ENCODE measurements at places on chromosomes 16 and 17. TPM values are rescaled to one million over a fixed set of nuclear protein-coding genes. Genes with fewer than 3 reads are reported as not detected.

- no peaks in the 10 kb centered on the region for H3K27me3 ChIP-seq
- no peaks in the 10 kb centered on the region for H3K36me3 ChIP-seq
- no peak for DNase-seq
- no peak overlapping the region for H3K4me3 ChIP-seq
- no peak overlapping the region for H3K27ac ChIP-seq
Observed at GRCh38 chr16:64133366-64133765, 988.5 kb downstream of the CDH11 start.

- H3K27ac ChIP-seq, result no peak overlapping the region
- no peak overlapping the region for H3K4me3 ChIP-seq
- no peaks in the 10 kb centered on the region for H3K27me3 ChIP-seq
- peak; percentile 28 for DNase-seq
- H3K36me3 ChIP-seq, result no peaks in the 10 kb centered on the region
- peaks cover 6% of the 10 kb centered on the region for H3K4me1 ChIP-seq
Observed at GRCh38 chr17:82985428-82985805, 94.0 kb upstream of the METRNL start.

GRCh38 chr17:82529914-82530300, 10.4 kb downstream of the FOXK2 start:
- H3K36me3 ChIP-seq, result no peaks in the 10 kb centered on the region
- H3K4me3 ChIP-seq, result no peak overlapping the region
- peak overlapping the region; percentile 63 for H3K27ac ChIP-seq
- peaks cover 30% of the 10 kb centered on the region for H3K4me1 ChIP-seq
- no peaks in the 10 kb centered on the region for H3K27me3 ChIP-seq

Gene PABPN1L
- not detected for polyA plus RNA-seq

GRCh38 chr17:57895382-57896060, 45.7 kb upstream of the MRPS23 start:
- H3K27me3 ChIP-seq, result no peaks in the 10 kb centered on the region
- no peak overlapping the region for H3K27ac ChIP-seq
- no peak overlapping the region for H3K4me3 ChIP-seq
- no peaks in the 10 kb centered on the region for H3K36me3 ChIP-seq
- DNase-seq, result no peak

DNA sequence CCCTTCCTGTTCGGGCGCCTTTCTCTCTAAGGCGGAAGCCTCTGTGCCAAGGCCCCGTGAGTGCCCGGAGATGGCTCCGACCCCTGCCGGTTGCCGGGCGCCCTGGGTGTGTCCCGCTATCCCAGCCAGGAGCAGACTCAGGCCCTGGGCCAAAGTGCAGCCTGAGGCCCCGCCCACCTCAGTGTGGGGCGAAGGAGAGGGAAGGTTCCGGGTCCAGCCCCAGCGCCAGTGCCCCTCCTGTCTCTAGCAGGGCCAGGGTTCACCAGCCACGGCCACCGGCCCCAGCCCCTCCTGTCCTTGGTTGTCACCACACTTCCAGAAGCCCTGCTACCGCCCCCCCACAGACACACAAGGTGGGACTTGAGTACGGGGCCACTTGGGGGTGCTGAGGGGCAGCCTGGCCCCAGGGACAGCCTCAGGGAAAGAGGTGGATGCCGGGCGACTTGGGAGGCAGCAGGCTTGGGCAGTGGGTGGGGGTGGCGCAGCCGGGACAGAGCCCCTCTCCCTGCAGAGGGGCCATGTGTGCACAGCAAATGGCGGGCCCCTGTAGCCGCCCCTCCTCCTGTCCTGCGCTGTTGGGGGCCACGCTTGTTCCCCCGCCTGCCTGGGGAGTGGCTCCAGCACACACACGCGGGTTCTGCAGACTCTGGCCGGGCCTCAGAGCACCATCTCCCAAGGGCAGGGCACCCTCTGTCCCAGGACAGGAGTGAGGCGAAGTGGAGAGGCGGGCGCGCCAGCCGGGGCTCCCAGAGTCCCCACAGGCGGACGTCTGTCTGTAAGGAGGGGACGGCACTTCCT, 6.0 kb downstream of the C1QTNF8 start:
- DNase-seq, result no peak
- H3K27me3 ChIP-seq, result peaks cover 48% of the 10 kb centered on the region
- H3K36me3 ChIP-seq, result no peaks in the 10 kb centered on the region
- H3K27ac ChIP-seq, result no peak overlapping the region
- H3K4me1 ChIP-seq, result no peaks in the 10 kb centered on the region

DNA sequence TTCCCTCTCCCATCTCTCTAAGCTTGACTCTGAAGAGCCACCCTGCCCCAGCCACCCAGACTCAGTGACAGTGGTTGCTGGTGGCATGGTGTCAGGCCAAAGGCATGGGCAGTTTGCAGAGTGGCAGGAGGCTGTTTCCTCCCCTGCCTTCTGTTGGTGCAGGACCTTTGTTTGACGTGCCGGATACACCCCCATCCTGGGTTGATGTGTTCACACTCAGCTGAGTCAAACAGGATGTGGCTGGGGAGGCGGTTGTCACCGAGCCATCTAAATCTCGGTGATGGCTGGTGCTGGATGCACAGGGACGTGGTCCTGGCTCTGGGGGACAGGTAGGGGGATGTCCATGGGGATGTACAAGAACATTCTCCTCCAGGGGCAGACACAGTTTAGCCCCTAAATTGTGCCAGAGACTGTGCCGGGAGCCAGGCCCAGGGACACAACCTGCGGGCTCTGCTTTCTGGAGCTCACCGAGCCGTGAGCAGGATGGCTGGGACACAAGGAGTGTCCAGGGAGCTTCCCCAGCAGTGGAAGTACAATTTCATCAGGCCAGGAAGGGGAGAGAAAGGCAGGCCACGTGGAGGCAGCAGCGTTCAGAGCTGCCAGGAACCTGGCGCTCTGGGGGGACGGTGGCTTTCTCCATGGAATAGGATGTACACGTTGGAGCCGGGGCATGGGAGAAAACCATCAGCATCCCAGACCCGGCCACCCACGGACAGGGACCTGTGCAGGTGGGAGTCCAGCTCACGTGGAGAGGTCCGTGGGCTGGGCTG, 264.2 kb downstream of the SEC14L1 start:
- no peaks in the 10 kb centered on the region for H3K27me3 ChIP-seq
- no peak overlapping the region for H3K4me3 ChIP-seq
- DNase-seq, result no peak

DNA sequence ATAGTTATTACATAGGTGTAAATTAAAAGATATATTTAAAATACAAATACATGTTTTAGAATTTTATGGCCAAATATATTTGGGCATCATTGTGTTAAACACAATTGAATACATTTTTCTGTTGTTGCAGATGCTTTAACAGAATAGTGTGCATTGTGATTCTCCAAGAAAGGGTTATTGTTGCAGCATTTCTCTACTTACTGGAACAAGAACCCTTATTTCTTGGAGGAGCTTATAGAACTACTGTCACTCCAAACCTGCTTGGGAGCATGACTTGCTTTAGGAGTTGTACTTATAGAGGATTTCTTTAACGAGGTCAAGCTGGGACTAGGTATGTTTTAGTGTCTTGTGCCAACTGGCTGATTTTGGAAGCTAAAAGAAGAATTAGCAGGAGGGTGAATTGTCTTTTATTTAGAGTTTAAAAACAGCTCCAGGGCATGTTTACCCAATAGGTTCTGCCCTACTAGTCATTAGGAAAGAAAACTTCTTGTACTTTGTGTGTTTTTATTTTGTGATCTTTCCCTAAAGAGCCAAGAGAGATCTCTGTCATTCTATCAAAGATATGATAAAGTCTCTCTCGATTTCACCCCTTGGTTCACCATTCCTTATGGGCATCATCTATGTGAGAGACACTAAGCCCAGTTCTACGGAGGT, 279.8 kb upstream of the SALL1 start:
- H3K4me3 ChIP-seq, result no peak overlapping the region
- H3K36me3 ChIP-seq, result no peaks in the 10 kb centered on the region
- no peaks in the 10 kb centered on the region for H3K4me1 ChIP-seq

- DNase-seq, result no peak
- no peaks in the 10 kb centered on the region for H3K27me3 ChIP-seq
Observed at GRCh38 chr16:89346869-89347268, 129.4 kb downstream of the ZNF778 start.

Gene VPS25
- 127 TPM for polyA plus RNA-seq

DNA sequence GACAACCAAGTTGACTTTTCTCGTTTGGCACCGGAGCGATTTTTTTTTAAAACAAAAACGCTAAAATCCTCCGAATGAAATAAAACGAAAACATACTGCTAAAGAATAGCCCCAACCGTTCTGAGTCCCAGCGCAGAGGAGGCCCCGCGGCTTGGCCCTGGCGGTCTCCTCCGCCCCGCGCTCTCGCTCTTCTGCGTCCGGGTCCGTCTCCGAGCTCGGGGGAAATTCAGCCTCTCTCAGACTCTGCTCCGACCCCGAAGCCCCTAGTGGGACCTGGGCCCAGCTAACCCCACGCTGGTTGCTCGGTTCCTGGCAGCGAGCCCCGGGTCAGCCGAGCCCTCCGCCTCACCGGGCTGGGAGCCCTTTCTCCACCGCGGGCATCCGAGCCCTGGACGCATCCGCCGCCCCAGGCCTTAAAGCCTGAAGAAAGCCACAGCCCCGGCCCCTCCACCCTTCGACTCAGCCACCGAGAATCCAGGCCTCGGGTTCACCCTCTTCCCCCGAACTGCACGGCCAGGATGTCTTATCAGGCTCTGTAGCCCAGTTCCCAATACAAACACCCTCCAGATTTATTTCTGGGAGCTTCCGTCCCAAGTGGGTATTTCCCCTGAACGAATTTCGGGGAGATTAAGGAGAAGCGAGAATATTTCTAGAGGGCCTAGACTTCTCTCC, 1.2 kb downstream of the TBX2 start:
- H3K27me3 ChIP-seq, result no peaks in the 10 kb centered on the region
- H3K4me3 ChIP-seq, result peak overlapping the region; percentile 96
- H3K36me3 ChIP-seq, result peaks cover 42% of the 10 kb centered on the region

GRCh38 chr17:78371056-78371455, 7.4 kb upstream of the PGS1 start:
- DNase-seq, result no peak
- no peak overlapping the region for H3K27ac ChIP-seq
- H3K27me3 ChIP-seq, result no peaks in the 10 kb centered on the region
- H3K36me3 ChIP-seq, result no peaks in the 10 kb centered on the region
- no peak overlapping the region for H3K4me3 ChIP-seq

DNA sequence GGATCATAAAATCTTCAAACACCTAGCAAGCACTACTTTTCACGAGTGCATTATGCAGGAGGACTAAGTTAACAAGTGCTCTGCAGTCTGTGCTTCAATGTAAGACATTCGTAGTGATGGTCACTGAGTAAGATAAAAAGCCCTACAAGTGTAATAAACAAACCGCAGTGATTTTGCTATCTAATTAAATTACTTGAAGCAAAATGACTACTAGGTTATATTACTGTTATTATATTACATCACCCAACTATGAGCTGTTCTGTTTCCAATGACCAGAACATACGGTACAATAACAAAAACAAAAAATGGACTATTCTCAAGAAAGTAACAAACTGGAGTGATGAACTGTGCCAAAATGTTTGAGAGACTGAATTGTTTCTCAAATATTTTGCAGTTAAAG, 11.2 kb downstream of the KLHL10 start:
- H3K4me3 ChIP-seq, result no peak overlapping the region
- no peaks in the 10 kb centered on the region for H3K27me3 ChIP-seq
- peaks cover 11% of the 10 kb centered on the region for H3K36me3 ChIP-seq

Gene TBC1D28
- polyA plus RNA-seq, result not detected

GRCh38 chr17:50707289-50708049, at the start of gene ANKRD40:
Gene ANKRD40, minus strand, starts transcription at chr17:50707914. Its CDS starts 260 bp downstream, at chr17:50707654.
- peak; percentile 96 for DNase-seq
- H3K36me3 ChIP-seq, result peaks cover 27% of the 10 kb centered on the region
- peak within 1 kb of the TSS; percentile 80 for H3K4me3 ChIP-seq
- peak within 1 kb of the TSS; percentile 98 for H3K27ac ChIP-seq
- H3K4me1 ChIP-seq, result peaks cover 15% of the 10 kb centered on the region

DNA sequence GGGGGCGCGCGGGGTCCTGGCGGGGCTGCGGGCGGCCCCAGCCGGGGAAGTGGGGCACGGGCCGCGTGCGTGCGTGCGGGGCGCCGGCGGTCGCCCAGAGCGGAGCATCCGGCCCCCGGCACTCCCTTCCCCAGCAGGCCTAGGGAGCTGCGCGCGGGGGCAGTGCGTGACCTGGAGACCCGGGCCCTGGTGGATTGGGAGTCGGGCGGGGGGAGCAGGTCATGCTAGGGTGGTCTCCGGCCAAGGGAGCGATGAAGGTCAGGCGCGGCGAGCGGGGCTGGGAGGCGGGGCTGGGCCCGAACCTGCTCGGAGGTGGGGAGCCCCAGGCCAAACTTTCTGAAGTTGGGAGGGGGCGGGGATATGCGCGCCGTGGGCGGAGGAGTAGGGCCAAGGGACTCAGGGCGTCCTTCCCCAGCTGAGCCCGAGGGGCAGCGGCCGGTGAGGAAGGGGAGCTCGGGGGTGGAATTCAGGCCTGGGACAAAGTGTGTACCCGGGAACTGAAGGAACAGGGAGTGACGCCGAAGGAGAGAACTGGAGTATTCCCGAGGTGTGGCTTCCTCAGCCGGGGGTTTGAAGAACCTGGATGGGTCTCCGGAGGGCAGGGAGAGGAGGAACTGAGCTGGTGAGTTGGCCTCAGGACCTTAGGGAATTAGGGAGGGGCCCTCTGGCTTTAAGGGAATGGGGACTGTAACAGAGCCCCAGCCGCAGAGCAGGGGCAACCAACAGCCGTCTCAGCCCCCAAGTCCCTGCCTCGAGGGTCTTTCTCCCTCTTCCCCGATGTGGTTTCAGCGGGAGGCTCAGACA, 589 bp downstream of the XYLT2 start:
- DNase-seq, result peak; percentile 93
- H3K4me3 ChIP-seq, result peak overlapping the region; percentile 84
- H3K27me3 ChIP-seq, result no peaks in the 10 kb centered on the region
- H3K4me1 ChIP-seq, result peaks cover 20% of the 10 kb centered on the region

GRCh38 chr17:63555500-63556156, 5.4 kb downstream of the DCAF7 start:
- no peak for DNase-seq
- H3K4me3 ChIP-seq, result no peak overlapping the region
- 0 out of 2 replicates have a peak, but pooled peaks cover 9% of the 10 kb centered on the region for H3K4me1 ChIP-seq
- no peak overlapping the region for H3K27ac ChIP-seq

GRCh38 chr16:88624977-88625576, 13.3 kb upstream of the IL17C start:
- no peak overlapping the region for H3K4me3 ChIP-seq
- H3K27ac ChIP-seq, result no peak overlapping the region
- DNase-seq, result no peak
- no peaks in the 10 kb centered on the region for H3K4me1 ChIP-seq
- no peaks in the 10 kb centered on the region for H3K27me3 ChIP-seq
- peaks cover 8% of the 10 kb centered on the region for H3K36me3 ChIP-seq

Gene MT1M
- 0.45 TPM for polyA plus RNA-seq

DNA sequence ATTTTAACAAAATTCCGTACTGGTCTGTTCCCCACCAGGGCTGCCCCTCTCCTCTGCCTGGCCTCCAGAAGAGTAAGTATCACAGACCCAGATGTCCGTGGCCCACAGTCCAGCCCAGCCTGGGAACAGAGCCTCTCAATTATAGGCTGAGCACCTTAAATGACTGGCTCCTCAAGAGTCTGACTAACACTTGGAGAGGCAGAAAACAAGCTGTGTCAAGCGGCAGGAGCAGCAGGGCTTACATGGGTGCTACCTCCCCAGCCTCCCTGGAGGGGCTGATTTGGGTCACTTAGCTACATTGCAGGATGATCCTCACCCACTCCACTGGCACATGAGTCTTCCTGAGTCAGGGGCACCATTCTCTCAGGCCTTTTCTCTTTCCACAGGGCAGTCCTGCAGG, 209.7 kb downstream of the COPRS start:
- H3K27ac ChIP-seq, result no peak overlapping the region
- DNase-seq, result no peak
- H3K4me1 ChIP-seq, result no peaks in the 10 kb centered on the region
- no peaks in the 10 kb centered on the region for H3K36me3 ChIP-seq
- H3K27me3 ChIP-seq, result no peaks in the 10 kb centered on the region
